ENCODE measurements at places on chromosomes 3 and 15.
A peak's percentile ranks its signal among the peaks of the same experiment; 100 is the strongest.

GRCh38 chr3:138947495-138948121 lies 591 bp downstream of the FOXL2NB start:
- DNase-seq, result no peak

DNA sequence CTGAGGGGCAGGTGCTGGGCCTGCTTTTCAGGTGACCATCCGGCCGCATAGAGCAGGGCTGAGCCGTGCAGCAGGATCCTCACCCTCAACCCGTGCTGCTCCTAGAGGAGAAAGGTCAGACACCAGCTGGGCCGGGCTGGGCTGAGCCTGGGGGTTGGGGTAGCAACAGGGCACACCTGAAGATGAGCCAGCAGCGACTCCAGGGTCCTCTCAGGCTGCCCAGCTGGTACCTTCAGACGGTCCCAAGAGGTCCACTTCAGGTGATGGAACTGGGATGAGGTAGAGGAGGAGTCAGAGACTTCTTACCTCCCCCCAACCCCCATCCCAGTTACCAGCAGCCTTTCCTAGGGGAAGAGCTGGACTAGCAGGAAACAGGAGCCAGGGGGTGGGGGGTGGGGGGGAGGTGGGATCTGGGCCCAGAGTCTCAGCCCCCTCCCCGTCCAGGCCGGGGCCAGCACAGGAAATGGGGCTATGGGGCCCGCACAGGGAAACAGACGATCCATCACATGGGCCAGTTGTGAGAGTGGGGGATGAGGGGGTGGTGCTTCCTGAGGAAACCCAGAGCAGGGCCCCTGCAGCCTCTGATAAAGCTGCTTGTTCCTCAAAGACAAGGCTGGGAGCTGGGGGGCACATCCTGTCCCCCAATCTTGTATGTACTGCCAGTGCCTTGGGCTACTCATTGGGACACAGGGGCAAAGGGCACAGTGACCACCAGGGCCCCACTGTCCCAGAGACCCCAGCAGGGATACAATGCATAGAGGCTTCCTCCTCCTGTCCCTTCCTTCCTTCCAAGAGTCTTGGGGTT lies 3.0 kb downstream of the INKA1 start:
- DNase-seq, result peak; percentile 98

- no peak for DNase-seq
Observed at GRCh38 chr15:93076217-93076616, 12.8 kb downstream of the RGMA start.

DNA sequence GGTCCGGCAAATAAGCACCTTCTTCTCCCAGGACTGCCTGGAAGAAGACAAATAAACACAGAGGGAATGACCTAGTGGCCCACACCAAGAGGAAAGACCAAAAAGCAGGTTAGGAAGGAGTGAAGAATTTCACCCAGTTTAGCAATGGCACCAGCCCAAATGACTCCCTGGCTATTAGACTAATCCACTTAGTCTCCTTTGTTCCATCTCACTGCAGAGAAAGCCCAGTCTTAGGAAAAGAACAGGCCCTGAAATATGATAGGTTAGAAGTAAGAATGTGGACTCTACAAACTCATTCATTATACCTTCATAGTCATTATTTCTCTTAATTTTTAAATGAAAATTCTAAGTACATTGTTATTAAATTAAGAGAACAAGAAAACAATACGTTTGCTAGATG lies 23.2 kb downstream of the SERPINI2 start:
- DNase-seq, result no peak

DNA sequence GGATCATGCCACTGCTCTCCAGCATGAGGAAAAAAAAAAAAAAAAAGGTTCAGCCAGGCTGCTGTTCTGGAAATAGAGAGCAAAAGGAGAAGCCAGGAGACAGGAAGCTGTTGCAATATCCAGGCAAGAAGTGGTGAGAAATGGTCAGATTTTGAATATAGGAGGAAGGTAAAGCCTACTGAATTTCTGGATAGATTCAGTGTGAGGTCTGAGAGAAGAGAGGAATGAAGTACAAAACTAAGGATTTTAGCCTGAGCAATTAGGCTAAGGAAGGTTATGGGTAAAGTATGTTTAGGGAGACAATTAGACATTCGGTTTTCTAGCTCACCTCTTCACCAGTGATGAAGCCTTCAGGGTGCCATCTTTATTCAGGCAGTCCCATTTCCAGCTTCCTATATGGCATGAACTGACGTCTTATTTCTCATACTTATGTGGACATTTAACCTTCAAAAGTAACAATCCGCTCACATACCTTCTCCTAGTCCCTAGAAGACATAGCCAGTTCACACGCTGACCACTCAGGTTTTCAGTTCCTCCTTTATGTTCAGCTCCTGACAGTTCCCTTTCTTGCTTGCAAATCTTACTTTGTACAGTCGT lies 57.2 kb downstream of the KIF9 start:
- DNase-seq, result peak; percentile 42

- DNase-seq, result no peak
Observed at GRCh38 chr3:136954980-136955780, 2.6 kb upstream of the IL20RB start.

- DNase-seq, result no peak
Observed at GRCh38 chr15:49696433-49696832, 75.6 kb downstream of the DTWD1 start.

- DNase-seq, result peak; percentile 78
Observed at GRCh38 chr15:81407718-81408117, 33.7 kb upstream of the TMC3 start.

DNA sequence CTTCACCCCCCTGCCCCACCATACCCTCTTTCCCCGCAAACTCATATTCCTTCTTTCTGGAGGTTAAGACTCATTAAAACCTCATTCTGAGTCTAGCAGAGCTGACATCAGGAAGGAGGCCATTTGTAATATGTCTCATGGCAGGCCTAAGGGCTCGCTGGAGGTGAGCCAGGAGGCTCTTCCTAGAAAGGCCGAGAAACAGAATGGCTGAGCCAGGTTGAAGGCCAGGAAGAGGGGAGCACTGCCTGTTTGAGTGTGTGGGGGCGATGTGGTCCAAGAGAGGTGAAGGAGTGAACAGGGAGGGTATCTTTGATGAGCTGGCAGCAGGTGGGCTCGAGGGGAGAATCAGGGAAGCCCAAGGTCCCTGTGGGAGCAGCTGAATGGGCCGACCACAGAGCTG lies 317.3 kb downstream of the TLE3 start:
- DNase-seq, result no peak

DNA sequence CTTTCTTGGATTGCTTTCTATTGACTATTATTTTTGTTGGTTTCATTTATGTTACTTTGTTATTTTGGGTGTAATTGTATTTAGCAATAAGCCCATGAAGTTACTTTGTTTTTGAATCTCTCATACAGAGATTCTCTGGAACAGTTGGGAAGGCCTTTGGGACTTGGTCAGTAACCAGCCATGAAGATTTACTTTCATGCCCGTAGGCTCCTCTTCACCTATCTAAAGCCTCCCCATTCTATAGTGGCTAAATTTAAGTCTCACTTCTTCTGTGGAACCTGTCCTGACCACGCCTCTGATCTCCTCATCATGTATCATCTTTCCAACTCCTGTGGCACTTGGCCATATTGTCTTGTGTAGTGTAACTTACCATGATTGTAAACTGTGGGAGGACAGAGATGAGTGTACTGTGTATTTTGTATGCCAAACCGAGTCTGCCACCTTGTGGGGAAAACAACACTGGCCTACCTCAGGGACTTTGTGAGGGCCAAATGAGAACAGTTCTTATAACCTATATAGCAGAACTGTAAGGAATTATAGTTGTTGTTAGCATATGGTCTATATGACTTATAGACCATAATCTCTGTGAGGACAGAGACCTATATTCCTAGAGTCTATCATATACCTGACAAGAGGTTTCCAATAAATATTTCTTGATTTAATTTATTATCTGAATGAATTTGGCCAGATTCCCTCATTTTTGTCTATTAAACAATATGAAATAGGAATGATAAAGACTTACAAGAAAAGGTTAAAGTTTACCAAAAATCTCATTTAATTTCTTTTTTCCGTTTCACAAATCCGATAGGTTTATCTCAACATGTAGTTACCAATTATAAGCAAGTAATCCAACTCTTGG lies 75.0 kb downstream of the STARD9 start:
- DNase-seq, result peak; percentile 91

DNA sequence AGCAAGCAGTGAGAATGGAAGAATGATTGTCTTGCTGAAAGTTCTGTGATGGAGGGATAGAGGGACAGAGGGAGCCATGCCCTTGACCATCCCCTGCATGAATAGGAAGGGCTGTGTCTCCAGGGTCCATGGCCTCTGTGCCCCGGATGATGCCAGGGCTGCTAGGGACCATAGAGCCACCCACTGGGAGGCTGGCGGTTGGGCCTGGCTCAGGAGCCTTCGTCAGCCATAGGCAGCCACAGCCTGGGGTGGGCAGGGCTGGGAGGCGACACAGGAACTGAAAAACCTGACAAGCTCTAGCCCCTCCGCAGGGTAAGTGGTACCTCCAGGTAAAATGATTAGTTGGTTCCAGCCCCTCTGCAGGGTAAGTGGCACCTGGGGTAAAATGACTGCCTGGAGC lies 19.1 kb upstream of the LAMP3 start:
- no peak for DNase-seq

DNA sequence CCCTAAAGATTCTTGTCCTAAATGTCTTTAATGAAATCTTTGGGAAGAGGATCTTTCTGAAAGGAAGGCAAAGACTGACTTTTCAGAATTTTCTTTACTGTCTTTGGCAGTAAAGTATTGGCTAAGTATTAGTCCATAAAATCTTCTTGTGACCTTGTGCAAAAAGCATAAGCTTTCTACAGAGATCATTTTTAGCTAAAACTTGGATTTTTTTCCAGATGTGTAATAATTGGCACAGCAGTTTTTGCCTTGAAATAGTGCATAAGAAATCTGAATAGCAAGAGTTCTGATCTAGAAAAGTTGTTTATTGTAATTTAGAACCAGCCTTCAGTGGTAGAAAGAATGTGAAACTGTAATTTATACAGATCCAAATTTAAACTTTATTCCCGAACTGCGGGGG lies 122.8 kb upstream of the CGNL1 start:
- DNase-seq, result no peak

GRCh38 chr3:14319654-14320182 lies 82.7 kb upstream of the SLC6A6 start:
- peak; percentile 92 for DNase-seq

DNA sequence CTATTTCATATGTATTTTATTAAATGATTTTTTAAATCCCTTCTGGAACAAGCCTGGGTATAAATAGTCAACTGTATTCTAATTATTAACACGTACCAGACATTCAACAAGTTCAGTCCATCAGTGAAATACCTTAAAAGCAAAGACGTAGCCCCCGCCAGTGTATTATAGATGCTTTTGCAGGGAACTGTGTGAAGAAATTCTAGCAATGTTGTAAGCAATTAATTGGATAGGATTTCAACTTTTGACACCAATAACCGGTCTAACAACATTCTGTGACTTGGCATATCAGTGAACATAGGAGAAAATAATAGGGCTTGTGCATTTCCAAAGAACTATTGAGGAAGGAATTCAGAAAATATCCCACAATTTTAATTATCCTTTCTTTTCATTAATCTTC lies 67.2 kb upstream of the TGFBR2 start:
- no peak for DNase-seq

DNA sequence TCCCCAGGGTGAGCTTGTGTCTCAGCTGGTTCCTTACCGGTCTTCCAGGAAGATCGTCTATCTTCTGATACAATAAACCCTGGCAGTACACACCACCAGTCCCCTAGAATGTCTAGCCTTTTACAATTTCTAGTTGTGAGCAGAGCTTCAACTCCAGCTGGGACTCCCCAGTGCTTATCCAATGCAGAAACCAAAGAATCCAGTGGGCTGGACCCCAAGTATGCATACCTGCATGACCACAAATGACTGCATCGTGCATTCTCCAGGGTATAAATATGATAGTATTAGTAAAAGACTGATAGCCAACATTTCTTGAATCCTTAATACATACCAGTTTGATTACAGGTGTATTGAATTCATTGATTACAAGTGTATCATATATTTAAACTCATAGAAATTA lies 176.0 kb downstream of the SATB1 start:
- DNase-seq, result no peak

- DNase-seq, result peak; percentile 36
Observed at GRCh38 chr3:183212096-183212495, 41.0 kb upstream of the B3GNT5 start.

DNA sequence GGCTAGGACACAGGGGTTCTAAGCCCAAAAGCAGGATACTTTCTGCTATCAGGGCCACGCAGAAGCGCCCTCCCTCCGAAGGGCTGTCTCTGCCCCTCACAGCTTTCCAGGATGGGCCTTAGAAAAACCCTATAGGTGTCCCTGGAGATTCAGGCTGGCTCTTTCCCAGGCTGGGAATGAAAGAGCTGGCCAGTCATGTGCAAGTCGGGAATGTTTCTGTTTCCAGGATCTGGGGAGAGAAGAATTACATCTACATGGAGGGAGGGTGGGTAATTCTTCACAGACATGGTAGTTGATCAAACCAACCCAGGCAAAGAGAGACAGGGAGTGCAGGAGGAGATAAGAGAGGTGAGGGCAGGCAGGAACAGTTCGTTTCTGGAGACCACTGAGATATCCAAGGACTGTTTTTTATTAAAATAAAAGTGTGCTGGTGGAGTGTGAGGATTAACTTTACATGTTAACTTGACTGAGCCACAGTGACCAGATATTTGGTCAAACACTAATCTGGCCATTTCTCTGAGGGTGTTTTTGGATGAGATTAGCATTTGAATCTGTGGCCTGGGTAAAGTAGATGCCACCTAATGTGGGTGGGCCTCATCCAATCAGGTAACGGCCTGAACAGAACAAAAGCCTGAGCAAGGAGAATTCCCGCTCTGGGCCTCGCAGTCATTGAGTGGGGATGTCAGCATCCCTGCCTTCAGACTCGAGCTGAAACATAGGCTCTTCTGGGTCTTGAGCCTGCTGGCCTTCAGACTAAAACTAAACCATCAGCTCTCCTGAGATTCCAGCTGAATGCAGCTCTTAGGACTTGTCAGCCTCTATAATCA lies 15.3 kb downstream of the NUP210 start:
- DNase-seq, result peak; percentile 79

DNA sequence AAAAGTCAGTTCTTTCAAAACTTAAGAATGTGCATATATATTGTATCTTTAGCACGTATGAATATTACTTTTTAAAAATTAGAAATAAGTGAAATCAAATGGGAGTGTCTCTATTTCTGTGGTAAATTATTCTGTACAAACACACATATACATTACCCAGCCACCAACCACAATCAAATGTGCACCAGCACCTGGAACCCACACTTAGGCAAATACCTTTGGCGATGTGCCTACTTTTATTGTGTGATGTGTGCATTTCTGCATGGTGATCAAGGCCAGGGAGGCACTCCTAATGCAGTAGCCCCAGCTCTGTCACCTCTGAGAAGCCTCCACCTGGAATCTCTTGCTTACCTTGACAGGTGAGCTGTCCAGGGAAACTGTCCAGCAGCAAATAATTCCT lies 76.9 kb downstream of the PIK3R4 start:
- DNase-seq, result no peak

GRCh38 chr15:68421115-68421551 lies 10.8 kb downstream of the ITGA11 start:
- DNase-seq, result no peak

GRCh38 chr3:56878074-56878473 lies 76.3 kb upstream of the ARHGEF3 start:
- peak; percentile 39 for DNase-seq

DNA sequence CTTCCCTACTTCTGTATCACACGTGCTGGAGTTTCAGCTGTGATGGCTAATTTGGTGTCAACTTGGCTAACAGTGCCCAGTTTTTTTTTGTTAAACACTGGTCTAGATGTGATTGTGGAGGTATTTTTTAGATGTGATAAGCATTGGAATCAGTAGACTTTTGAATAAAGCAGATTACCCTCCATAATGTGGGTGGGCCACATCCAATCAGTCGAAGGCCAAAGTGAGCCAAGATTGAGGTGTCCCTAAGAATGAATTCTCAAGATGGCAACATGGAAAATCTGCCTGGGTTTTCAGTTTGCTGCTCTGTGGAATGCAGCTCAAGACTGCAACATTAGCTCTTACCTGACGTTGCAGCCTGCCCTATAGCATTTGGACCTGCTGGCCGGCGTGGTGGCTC lies 68.8 kb upstream of the AGBL1 start:
- no peak for DNase-seq
